ENCODE measurements at places on chromosomes 7 and 10. TPM values are rescaled to one million over a fixed set of nuclear protein-coding genes. Genes with fewer than 3 reads are reported as not detected.

DNA sequence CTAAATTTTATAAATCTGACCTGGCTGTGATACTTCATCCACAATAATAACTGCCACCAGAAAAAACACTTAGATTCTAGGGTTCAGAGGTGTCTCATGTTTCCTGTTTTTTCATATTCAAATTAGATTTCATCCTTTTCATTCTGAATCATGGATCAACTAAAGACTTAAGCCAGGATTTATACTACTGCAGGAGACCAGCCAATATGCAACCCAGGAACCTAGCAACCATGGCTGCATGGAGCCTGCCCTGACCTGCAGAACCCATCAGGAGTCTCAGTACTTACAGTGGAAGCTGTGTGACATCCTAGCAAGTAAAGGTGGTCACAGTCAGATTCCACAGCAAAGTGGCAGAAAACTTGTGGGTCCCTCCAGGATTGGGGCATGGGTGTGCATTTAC is 40.5 kb upstream of the RNF148 start:
- H3K27ac ChIP-seq: no peak overlapping the region
- no peak for DNase-seq
- H3K36me3 ChIP-seq: no peaks in the 10 kb centered on the region
- no peaks in the 10 kb centered on the region for H3K27me3 ChIP-seq

GRCh38 chr10:80290474-80291220 is 1.2 kb upstream of the MAT1A start:
- no peaks in the 10 kb centered on the region for H3K27me3 ChIP-seq
- H3K4me1 ChIP-seq: peaks cover 25% of the 10 kb centered on the region
- no peak overlapping the region for H3K4me3 ChIP-seq
- H3K27ac ChIP-seq: peak overlapping the region; percentile 20

The TWIST1 gene
- not detected for total RNA-seq

- no peak overlapping the region for H3K27ac ChIP-seq
- DNase-seq: no peak
- H3K4me1 ChIP-seq: peaks cover 9% of the 10 kb centered on the region
- H3K27me3 ChIP-seq: no peaks in the 10 kb centered on the region
These were observed 15.4 kb downstream of the CTBP2 start for GRCh38 chr10:125144693-125145623.

GRCh38 chr7:13111230-13111629 is 423.8 kb downstream of the ARL4A start:
- peaks cover 5% of the 10 kb centered on the region for H3K36me3 ChIP-seq
- no peak overlapping the region for H3K27ac ChIP-seq
- peaks cover 25% of the 10 kb centered on the region for H3K4me1 ChIP-seq
- no peak for DNase-seq
- H3K4me3 ChIP-seq: no peak overlapping the region
